Activated CD8-positive, alpha-beta memory T cell treated with anti-CD3 and anti-CD28 coated beads for 24 hours (primary cell): ENCODE measurements at places on chromosomes 6 and 20.

DNA sequence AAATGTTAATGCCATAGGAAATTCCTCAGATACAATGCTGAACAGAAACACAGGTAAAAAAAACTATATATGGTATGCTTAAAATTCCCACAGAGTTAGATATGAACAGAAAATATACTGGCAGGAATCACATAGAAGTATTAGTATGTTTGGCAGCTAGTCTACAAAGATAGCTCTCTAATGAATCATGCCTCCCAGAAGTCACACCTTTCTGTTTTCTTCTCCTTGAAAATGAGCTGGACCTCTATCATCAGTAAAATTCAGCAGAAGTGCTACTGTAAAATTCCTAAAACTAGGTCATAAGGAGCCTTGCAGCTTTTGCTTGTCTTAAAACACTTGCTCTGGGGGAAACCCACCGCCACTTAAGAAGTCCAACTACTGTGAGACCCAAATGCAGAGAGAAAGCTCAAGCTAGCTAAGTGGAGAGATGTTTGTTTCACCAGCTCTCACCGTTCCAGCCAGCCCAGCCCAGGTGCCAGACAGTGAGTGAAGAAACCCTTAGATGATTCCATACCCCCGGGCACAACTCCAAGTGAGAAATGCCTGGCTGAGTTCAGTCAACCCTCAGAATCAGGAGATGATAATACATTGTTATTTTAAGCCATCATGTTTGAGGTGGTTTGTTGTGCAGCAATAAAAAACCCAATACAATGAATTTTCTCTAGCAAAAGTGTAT lies 43.0 kb downstream of the TSPYL4 start:
- DNase-seq = no peak

DNA sequence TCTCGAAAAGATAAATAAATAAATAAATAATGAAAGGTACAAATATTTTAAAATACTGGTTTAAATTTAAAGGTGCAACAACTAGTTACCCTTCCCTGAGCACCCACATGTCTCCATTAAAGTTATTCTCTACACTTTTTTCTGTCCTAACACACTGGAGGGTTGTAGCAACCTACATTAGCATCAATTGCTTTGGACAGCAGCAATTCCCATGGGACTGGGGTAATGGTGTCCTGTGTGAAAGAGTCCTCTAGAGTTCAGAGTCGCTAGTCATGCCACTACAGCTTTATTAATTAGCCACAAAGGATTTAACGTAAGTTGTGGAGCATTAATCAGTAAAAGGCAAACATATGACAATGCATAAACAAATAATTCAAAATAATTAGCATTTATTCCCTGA lies 14.1 kb upstream of the CD24 start:
- no peak for DNase-seq

DNA sequence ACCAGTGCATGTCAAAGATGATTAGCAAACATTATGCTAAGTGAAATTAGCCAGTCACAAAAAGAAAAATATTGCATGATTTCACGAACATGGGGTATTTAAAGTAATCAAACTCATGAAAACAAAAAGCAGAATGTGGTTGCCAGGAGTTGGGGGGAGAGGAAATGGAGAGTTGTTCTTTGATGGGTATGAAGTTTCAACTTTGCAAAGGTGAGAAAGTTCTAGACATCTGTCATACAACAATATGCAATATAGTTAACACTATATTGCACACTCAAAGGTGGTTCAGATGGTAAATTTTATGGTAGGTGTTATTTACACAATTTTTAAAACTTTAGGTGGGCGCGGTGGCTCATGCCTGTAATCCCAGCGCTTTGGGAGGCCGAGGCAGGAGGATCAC lies 13.4 kb upstream of the GCNT2 start:
- no peak for DNase-seq

- no peak for DNase-seq
Observed at GRCh38 chr6:130558131-130558530, 192.3 kb downstream of the TMEM200A start.

DNA sequence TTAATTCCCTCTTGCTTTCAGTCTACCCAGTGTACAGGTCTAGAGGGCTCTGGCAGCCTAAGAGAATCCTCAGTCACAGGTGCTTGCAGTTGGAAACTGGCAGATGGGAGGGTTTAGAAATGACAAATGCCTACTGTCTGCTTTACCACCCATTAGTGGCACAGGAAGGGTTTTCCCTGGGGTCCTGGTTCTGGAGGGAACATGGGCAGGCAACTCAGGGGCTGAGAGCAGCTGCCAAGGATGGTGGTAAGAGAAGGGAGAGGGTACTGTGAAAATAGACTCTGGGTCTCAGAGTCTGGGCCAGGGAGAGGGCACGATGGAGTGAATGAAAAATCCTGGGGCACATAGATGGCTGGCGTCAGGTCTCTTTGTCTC lies 103.5 kb downstream of the TCP11 start:
- no peak for DNase-seq

- DNase-seq = no peak
Observed at GRCh38 chr20:2261046-2261485, 34.7 kb upstream of the TGM3 start.

DNA sequence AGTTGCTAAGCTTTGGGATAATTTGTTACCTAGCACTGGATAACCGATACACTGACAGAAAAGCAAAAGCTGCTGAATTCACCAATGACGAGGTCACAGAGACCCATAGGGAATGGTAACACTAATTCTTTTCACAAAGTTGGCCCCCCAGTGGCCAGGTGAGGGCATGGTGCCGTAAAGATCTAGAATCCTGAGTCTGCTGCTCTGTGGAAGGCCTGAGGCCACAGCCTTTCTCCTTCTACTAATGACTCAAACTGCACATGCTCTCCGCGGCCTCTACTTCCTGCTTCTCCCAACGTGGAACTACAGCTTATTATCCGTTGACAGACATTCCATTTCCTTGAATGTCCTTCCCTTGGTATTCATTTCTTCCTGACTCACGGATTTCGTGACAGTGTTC lies 127.1 kb downstream of the OPRM1 start:
- DNase-seq = no peak

GRCh38 chr6:129252377-129253071 lies 369.6 kb downstream of the LAMA2 start:
- no peak for DNase-seq
